Lung microvascular endothelial cell (primary cell): ENCODE measurements at places on chromosomes 2 and 18. TPM values are rescaled to one million over a fixed set of nuclear protein-coding genes. Genes with fewer than 3 reads are reported as not detected.
A peak's percentile ranks its signal among the peaks of the same experiment; 100 is the strongest.

- DNase-seq = no peak
These were observed 141.7 kb upstream of the GPC1 start for GRCh38 chr2:240293557-240294461.

GRCh38 chr2:19911808-19912509 is 10.2 kb upstream of the TTC32 start:
- peak; percentile 20 for DNase-seq

- DNase-seq = no peak
These were observed 718 bp upstream of the NXPH2 start for GRCh38 chr2:138780908-138781307.

Gene DLX1
- total RNA-seq = not detected in 2 replicates

GRCh38 chr2:53181759-53182158 is 585.8 kb upstream of the CHAC2 start:
- no peak for DNase-seq

GRCh38 chr2:233171344-233171743 is 80.1 kb upstream of the ATG16L1 start:
- no peak for DNase-seq

- DNase-seq = no peak
These were observed 15.3 kb upstream of the THSD7B start for GRCh38 chr2:136750065-136750464.

Gene DRC1
- total RNA-seq = under 0.01 TPM in 1 of 2 replicates, not detected in the other

DNA sequence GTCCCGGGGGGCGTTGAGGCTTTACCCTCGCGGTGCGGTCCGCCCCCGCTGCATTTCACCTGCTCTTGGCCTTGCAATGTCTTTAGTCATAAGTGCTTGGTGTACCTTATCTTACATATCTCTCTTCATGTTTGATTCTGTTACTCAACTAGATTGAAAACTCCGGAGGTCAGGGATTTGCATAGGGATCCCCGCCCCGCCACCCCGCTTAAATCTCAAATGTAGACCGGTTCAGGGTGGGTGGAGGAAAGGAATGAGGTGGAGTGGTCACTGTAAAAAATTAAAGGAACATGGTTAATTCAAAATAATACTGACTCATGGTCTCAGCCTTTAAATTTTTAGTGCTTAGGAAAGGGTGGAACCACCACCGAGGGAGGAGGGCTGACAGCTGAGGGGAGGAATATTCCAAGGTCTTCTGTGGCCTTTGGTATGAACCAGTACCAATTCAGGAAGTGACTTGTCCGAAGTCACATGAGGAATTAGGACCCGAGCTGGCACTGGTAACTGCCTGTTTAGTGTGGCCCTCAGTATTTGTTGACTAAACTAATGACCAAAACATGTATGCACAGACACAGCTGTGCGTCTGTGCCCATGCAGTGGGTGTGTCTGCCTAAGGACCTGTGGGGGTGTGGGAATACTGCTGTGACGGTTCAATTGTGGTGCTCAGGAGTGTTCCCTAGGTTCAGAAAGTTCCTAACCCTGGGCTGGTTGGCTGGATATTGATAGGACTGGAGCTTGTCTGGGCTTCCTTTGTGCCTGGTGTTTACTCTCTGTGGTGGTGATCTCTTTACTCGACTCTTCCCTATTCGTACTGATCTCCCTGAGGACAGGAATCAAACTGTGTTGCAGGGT is 1.0 kb downstream of the PLEKHB2 start:
- DNase-seq = peak; percentile 60

- DNase-seq = no peak
These were observed 48.9 kb downstream of the POLR1A start for GRCh38 chr2:86056590-86057331.

Gene DYNAP
- total RNA-seq = not detected in 2 replicates

Gene SERPINB12
- total RNA-seq = not detected in 2 replicates

Gene PRKAG3
- total RNA-seq = not detected in 2 replicates

Gene GKN2
- not detected in 2 replicates for total RNA-seq

DNA sequence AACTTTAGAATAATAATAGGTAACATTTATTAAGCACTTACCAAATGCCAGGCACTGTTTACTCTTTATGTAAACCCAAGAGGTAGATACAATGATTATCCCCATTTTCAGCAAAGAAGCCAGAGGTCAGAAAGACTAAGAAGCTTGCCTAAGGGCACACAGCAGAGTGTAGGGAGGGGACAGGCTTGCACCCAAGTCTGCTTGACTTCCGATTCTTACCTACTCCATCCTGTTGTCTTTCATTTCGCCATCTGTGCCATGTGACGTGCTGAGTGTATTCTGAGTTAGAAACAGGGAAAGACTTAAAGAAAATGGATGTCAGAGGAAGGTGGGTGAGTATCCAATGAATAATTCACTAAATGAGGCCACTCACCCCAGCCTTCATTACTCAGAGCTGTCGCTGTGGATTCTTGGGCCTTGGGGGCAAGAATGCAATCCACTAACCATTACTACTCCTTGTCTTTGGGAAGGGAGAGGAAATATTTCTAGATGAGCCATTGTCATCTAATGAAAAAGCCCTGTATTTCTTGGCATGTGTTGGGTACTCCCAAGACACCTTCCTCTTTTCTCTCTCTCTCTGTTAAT is 76.4 kb upstream of the BCL11A start:
- DNase-seq = no peak

Gene AKAIN1
- not detected in 2 replicates for total RNA-seq

Gene DHRS9
- total RNA-seq = not detected in 2 replicates

DNA sequence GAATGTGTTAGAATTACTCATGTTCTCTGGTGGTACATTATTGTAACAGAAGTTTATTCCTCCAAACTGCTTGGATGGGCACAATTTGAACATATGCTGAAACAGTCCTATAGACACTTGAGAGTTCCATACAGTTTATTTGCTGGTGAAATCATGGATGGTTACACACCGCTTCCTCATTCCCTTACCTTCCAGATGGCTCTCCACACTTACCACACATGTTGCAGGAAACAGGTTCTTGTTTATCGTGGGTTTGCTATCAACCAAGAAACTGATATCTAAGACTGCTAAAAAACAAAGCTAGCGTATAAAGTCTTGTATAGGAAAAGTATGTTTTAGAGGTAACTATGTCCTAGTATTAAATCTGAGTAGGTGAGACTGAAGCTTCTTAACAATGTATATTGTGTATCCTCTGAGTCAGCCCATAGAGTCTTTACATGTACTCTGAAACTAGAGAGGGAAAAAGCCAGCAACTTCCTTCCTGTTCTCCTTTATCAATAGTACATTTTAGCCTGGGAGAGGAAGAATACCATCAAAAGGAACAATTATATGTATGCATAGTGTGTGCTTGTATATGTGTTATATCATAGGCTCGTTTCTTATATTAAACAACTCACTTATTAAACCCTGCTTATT is 313.1 kb downstream of the PLCL1 start:
- no peak for DNase-seq

GRCh38 chr2:143730953-143731260 is 601.7 kb downstream of the ARHGAP15 start:
- DNase-seq = no peak

Gene CD28
- under 0.01 and 0.20 TPM in 2 replicates for total RNA-seq

DNA sequence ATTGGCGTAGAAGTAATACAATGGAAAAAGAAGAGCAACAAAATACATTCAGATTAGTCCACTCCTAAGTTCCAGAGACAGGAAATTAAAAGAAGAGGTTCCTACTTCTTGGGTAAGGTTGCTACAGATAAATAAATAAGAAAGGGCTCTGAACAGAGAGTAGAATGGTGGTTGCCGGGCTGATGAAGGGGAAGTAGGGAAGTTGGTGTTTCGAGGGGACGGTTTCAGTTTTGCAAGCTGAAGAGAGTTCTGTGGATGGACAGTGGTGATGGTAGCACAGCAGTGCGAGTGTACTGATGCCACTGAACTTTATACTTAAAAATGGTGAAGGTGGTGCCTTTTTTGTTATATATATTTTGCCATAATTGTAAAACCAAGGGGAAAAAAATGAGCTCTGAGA is 48.2 kb downstream of the CABYR start:
- no peak for DNase-seq

GRCh38 chr2:83196225-83196624 is 1262.9 kb downstream of the SUCLG1 start:
- DNase-seq = peak; percentile 78

Gene ALLC
- not detected in 2 replicates for total RNA-seq

Gene DOCK10
- 2.0 and 8.5 TPM in 2 replicates for total RNA-seq
